ENCODE measurements at places on chromosomes 4 and X. TPM values are rescaled to one million over a fixed set of nuclear protein-coding genes. Genes with fewer than 3 reads are reported as not detected.

AFF2 gene
- total RNA-seq: 5.9 TPM

RNF150 gene
- total RNA-seq: 6.1 TPM

SORCS2 gene
- total RNA-seq: 2.4 TPM

BEND4 gene
- total RNA-seq: 60.4 TPM

RTL3 gene
- total RNA-seq: not detected

CLDN34 gene
- total RNA-seq: 0.19 TPM

FANCB gene
- total RNA-seq: 16.8 TPM

GABRE gene
- total RNA-seq: 8.3 TPM

ADH7 gene
- total RNA-seq: not detected

MAGEB10 gene
- total RNA-seq: not detected

DNA sequence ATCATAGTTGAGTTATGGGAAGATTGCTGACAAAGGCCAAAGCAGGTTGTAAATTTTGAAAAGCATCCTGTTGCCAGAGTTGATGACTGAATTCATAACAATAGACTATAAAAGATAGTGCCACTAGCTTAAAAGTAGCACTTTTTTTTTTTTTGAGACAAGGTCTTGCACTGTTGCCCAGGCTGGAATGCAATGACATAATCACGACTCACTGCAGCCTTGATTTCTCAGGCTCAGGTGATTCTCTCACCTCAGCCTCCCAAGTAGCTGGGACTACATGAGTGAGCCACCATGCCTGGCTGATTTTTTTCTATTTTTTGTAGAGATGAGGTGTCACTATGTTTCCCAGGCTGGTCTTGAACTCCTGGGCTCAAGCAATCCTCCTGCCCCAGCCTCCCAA lies 122.7 kb downstream of the SPOCK3 start:
- no peak overlapping the region for H3K27ac ChIP-seq
- H3K4me3 ChIP-seq: no peak overlapping the region
- no peak for DNase-seq
- H3K4me1 ChIP-seq: no peaks in the 10 kb centered on the region

DNA sequence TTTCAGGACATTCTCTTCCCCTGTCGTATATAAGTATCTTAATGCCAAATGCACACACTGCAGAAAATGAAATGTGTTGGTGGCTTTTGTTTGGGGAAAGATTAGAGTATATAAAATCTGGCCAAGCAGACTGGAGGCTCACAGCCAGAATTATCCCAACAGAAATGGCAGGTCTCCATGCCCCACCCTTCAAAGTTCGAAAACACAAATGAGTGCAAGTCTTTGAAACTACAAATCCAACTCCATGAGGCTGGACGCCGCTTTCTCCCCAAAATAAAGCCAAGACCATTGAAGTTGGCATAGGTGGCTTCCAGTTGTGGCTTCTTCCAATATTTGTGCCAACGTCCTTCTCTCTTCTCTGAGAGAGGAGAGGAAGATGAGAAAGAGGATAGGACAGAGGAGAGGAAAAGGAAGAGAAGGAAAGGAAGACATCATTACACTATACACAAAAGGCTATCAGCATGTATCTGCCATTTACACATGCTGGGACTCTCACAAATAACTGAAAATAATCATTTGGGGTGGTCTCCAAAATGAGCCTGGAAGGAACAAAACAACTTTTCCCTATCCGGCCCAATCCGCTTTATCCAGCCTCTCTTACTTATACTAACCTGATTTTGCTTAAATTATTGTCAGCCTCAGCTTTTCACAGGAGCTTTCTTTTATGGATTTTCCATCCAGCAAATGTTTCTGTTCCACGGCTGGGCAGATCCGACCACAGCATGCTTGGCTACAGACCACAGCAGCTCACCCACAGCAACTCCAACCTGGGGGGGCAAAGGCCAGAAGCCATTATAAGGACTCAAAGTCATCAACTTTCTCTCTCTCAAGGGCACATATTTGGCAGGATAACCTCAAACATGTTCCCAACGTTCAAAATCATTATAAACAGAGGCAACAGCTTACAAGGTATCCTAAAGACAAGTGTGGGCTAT lies 71.7 kb downstream of the APBB2 start:
- H3K27ac ChIP-seq: peak overlapping the region; percentile 73
- H3K4me1 ChIP-seq: peaks cover 30% of the 10 kb centered on the region
- no peaks in the 10 kb centered on the region for H3K27me3 ChIP-seq
- H3K4me3 ChIP-seq: no peak overlapping the region
- no peak for DNase-seq

DNA sequence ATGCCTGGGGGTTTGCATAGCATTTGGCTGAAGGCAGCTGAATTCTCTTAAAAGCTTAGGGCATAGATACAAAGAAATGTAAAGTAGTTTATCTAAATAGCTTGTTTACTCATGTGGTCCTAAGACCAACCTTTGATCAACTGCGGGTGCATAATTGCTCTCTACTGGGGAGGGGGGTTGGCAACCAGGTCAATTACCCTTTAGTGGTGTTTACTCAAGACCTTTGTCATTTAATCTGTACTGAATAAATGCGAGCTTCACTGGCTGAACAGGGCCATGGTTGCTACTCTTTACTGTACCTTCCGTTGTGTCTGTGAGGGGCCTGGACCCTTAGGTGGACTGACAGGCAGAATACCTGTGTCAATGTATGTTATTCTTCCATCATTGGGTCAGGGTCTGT lies 102.7 kb upstream of the FAM9C start:
- H3K4me1 ChIP-seq: peaks cover 12% of the 10 kb centered on the region
- H3K36me3 ChIP-seq: no peaks in the 10 kb centered on the region
- DNase-seq: no peak
- H3K27me3 ChIP-seq: no peaks in the 10 kb centered on the region

DNA sequence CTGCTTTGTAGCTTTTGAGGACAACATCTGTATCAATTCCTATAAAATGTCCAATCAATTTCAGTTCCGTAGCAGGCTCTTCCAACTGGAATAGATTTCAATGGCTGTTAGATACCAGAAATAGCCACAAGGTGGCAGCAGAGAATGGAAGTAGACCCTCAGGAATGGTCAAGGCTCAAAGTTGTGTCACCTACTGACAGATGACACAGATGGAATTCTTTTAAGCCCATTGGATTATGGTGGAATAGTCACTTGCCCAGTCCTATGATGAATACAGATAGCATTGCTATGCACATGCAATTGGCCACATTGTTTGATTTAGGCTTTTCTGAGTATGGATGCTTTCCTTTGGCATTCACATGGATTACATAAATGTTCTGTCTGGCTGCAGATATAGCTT lies 130.4 kb upstream of the RADX start:
- no peak overlapping the region for H3K27ac ChIP-seq
- DNase-seq: peak; percentile 67
- H3K27me3 ChIP-seq: no peaks in the 10 kb centered on the region
- H3K4me3 ChIP-seq: no peak overlapping the region
- H3K4me1 ChIP-seq: no peaks in the 10 kb centered on the region

- no peak overlapping the region for H3K4me3 ChIP-seq
- no peak overlapping the region for H3K27ac ChIP-seq
- H3K4me1 ChIP-seq: peaks cover 6% of the 10 kb centered on the region
- no peaks in the 10 kb centered on the region for H3K36me3 ChIP-seq
- DNase-seq: no peak
These were observed 12.2 kb downstream of the RGS12 start for GRCh38 chr4:3304831-3305609.

DNA sequence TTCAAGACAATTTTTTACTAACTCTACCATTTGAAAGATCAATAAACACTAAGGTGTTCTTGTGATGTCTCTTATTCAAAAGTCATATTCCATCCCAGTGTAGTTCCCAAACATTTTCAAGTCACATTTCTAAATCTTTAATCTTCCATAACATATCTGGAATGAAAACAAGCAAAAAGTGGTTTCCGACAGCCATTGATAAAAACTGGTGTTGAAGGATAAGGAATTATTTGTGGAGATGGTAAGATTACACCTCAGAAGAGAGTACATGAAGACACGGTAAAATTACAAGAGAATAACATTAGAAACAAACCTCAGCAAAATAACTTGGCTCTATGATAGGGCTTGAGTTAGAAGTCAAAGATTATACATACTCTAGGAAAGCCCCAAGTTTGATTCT lies 4.3 kb downstream of the CHIC2 start:
- no peaks in the 10 kb centered on the region for H3K36me3 ChIP-seq
- peaks cover 28% of the 10 kb centered on the region for H3K4me1 ChIP-seq
- no peak overlapping the region for H3K4me3 ChIP-seq
- DNase-seq: no peak

- peaks cover 12% of the 10 kb centered on the region for H3K4me1 ChIP-seq
- H3K36me3 ChIP-seq: no peaks in the 10 kb centered on the region
- no peak for DNase-seq
These were observed 251.8 kb upstream of the FTHL17 start for GRCh38 chrX:31323658-31324057.

DNA sequence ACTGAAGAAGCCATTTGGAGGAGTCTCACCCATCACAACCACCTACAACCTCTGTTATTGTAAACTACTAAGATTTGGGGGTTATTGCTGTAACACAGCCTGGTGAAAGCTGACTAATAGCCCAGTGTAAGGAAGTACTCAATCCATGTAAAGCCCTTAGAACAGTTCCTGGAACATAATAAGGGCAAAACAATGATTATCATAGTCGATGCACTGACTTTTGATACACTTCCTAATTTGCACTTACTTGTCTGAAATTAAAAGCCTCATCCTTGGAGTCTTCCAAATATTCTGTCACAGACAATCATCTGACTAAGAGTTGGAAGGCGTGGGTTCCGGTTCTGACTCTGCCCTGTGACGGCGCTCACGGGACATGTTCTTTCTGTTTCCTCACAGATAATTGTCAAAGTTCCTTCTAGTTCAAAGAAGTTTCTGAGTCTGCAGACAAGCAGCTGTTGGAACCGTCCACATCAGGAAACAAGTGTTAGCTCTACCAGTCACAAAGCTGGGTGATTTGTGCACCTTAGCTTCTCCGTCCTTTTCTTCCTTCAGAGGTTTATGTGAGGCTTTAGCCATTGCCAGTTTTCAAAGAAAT lies 33.4 kb upstream of the RASGEF1B start:
- H3K27ac ChIP-seq: no peak overlapping the region
- no peaks in the 10 kb centered on the region for H3K27me3 ChIP-seq
- no peak overlapping the region for H3K4me3 ChIP-seq
- H3K36me3 ChIP-seq: no peaks in the 10 kb centered on the region

- no peaks in the 10 kb centered on the region for H3K36me3 ChIP-seq
- no peaks in the 10 kb centered on the region for H3K27me3 ChIP-seq
- no peaks in the 10 kb centered on the region for H3K4me1 ChIP-seq
These were observed 17.8 kb upstream of the LRCH2 start for GRCh38 chrX:115251458-115252233.

DNA sequence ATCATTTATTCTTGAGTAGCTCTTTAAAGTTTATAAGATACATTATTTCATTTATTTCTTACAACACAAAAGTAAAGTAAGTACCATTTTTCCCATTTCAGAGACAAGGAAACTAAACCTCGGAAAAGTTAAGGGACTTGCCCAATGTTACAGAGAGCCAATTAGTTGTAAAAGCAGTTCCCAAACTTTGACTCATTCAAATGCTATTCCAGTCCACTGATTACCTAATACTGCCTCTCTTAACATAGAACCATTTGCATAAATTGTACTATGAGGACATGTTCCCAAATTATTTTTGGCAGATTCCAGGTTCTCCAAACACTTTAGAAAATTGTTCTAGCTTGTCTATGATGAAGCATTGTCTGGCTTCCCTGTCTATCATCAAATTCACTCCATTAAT lies 45.6 kb upstream of the GRIA3 start:
- H3K36me3 ChIP-seq: no peaks in the 10 kb centered on the region
- no peak overlapping the region for H3K27ac ChIP-seq
- no peak overlapping the region for H3K4me3 ChIP-seq
- H3K4me1 ChIP-seq: peaks cover 24% of the 10 kb centered on the region

GRCh38 chrX:54423161-54423888 lies 16.9 kb upstream of the TSR2 start:
- no peak overlapping the region for H3K27ac ChIP-seq
- no peaks in the 10 kb centered on the region for H3K4me1 ChIP-seq
- H3K36me3 ChIP-seq: no peaks in the 10 kb centered on the region

DNA sequence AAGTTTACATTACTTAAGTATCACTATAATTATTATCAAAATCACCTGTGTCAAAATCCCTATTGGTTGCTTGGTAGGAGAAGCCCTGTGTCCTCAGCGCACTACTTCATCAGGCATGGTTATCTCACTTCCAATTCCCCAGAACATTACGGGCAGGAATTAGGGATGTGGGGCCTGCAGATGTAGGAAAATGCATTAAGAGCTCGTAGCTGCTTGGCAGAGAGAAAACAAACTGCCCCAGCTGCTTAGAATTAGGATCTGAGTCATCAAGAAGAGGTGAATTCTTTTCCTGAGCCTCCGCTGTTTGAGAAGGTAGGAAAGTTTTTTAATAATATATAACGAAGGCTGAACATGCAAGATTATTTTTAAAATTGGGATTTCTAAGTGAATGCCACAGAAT lies 31.1 kb upstream of the CLNK start:
- no peaks in the 10 kb centered on the region for H3K4me1 ChIP-seq
- H3K36me3 ChIP-seq: no peaks in the 10 kb centered on the region
- DNase-seq: peak; percentile 3
- no peak overlapping the region for H3K4me3 ChIP-seq
- no peak overlapping the region for H3K27ac ChIP-seq
- H3K27me3 ChIP-seq: no peaks in the 10 kb centered on the region

DNA sequence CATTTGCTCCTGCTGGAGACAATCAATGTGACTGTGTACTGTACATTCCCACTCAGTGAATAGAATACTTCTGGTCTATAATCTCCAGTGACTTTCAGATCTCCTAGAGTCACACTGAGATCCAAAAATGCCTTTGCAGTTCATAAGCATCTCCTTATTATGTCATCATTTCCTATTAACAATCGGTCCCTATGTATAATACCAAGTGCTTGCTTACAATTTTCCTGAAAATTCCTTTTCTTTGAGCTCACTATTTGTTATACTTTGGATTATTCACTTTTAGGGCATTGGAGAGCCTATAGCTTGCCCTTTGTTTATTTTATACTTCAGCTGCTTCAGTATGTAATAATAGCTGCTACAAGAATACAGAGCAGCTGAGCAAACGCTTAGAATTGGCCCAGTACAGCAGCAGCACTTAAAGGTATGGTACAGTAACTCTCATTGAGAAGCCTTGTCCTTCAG lies 313.0 kb downstream of the DCTD start:
- no peak for DNase-seq
- no peaks in the 10 kb centered on the region for H3K27me3 ChIP-seq
- no peaks in the 10 kb centered on the region for H3K4me1 ChIP-seq

- H3K27ac ChIP-seq: no peak overlapping the region
- H3K27me3 ChIP-seq: no peaks in the 10 kb centered on the region
- H3K4me1 ChIP-seq: no peaks in the 10 kb centered on the region
- no peak for DNase-seq
- no peaks in the 10 kb centered on the region for H3K36me3 ChIP-seq
These were observed 119.7 kb downstream of the GASK1B start for GRCh38 chr4:158053086-158053485.

- DNase-seq: no peak
- no peaks in the 10 kb centered on the region for H3K36me3 ChIP-seq
- no peak overlapping the region for H3K4me3 ChIP-seq
These were observed 246.8 kb downstream of the TRAM1L1 start for GRCh38 chr4:116838609-116839008.
